ENCODE measurements at places on chromosomes 6 and 20. TPM values are rescaled to one million over a fixed set of nuclear protein-coding genes. Genes with fewer than 3 reads are reported as not detected.

Gene AURKA
- 9.4 TPM for total RNA-seq

Gene SAMD10
- total RNA-seq = 1.5 TPM

DNA sequence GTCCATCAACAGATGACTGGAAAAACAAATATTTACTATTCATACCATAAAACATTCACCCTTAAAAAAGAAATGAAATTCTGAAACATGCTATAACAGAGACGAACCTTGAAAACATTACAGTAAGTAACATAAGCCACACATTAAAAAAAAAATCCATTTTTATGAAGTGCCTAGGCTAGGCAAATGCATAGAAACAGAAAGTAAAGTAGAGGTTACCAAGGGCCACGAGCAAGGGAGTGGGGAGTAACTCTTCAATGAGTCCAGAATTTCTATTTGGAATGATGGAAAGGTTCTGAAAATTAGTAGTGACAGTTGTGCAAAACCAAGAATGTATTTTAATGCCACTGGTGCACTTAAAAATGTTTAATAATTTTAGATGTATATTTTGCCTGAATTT is 47.7 kb downstream of the STAU1 start:
- H3K4me3 ChIP-seq = no peak overlapping the region
- DNase-seq = no peak
- H3K27ac ChIP-seq = no peak overlapping the region
- H3K27me3 ChIP-seq = no peaks in the 10 kb centered on the region

GRCh38 chr20:22711971-22712755 is 127.8 kb upstream of the FOXA2 start:
- H3K36me3 ChIP-seq = no peaks in the 10 kb centered on the region
- H3K27ac ChIP-seq = no peak overlapping the region
- H3K4me1 ChIP-seq = peaks cover 2% of the 10 kb centered on the region
- DNase-seq = no peak

GRCh38 chr6:30357678-30358540 is 13.0 kb downstream of the RPP21 start:
- H3K4me3 ChIP-seq = peak overlapping the region; percentile 6
- no peaks in the 10 kb centered on the region for H3K36me3 ChIP-seq
- no peak overlapping the region for H3K27ac ChIP-seq
- H3K4me1 ChIP-seq = peaks cover 6% of the 10 kb centered on the region
- DNase-seq = peak; percentile 70

DNA sequence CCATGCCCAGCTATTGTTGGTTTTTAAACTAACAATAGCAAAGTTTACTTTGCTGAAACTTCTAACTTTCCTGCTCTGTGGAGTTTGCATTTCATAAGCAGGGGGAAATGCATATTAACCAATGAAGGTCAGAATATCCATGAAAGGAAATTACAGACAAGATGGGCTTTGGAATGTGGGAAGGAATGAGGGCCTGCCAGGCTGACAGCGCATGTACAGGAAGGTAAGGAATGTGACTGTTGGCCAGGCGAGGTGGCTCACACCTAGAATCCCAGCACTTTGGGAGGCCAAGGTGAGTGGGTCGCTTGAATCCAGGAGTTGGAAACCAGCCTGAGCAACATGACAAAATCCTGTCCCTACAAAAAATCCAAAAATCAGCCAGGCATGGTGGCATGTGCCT is 49.6 kb downstream of the CDK5RAP1 start:
- no peaks in the 10 kb centered on the region for H3K27me3 ChIP-seq
- no peaks in the 10 kb centered on the region for H3K4me1 ChIP-seq
- no peak overlapping the region for H3K27ac ChIP-seq
- peaks cover 19% of the 10 kb centered on the region for H3K36me3 ChIP-seq
- no peak for DNase-seq

- DNase-seq = peak; percentile 97
- peak overlapping the region; percentile 22 for H3K27ac ChIP-seq
- no peaks in the 10 kb centered on the region for H3K27me3 ChIP-seq
- H3K4me3 ChIP-seq = no peak overlapping the region
- H3K4me1 ChIP-seq = peaks cover 9% of the 10 kb centered on the region
- H3K36me3 ChIP-seq = no peaks in the 10 kb centered on the region
Observed at GRCh38 chr6:21873562-21873961, 280.0 kb downstream of the SOX4 start.

All from muscle of leg (tissue), 16 donors.